ENCODE measurements at places on chromosomes 4 and X.

DNA sequence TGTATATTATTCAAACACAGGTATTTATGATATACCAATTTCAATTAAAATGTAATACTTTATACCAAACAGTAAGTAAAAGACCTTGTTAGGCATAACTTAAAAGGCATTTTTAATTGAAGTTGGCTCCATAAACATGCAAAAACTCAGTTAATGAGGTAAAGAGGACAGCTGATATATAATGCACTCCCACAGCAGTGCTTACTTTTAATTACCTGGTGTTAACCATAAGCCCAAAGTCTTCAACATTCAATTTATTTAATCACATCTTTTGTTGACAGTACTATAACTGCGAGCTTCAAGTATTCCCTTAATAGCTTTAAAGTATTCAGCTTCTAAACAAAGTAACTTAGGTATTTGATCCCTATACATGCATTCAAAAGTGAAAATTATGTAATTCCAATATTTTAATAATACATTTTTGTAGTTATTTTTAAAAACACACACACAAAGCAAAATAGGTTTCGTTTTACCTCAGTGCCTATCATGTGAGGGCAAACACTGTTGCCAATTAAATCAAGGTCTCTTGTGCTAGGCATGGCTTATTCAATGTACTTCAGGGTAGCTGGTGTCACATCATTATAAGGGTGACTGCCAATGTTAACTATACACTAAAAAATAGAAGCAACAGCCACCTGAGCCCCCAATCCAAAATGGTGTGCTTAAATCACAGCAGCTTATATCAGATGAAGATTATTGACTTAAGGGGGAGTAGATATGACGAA is 197.1 kb downstream of the LRBA start:
- DNase-seq: no peak
- no peaks in the 10 kb centered on the region for H3K27me3 ChIP-seq
- no peak overlapping the region for H3K27ac ChIP-seq
- no peak overlapping the region for H3K4me3 ChIP-seq
- peaks cover 2% of the 10 kb centered on the region for H3K36me3 ChIP-seq

- peaks cover 2% of the 10 kb centered on the region for H3K36me3 ChIP-seq
- H3K27ac ChIP-seq: no peak overlapping the region
- no peaks in the 10 kb centered on the region for H3K27me3 ChIP-seq
- H3K4me1 ChIP-seq: no peaks in the 10 kb centered on the region
- no peak for DNase-seq
- no peak overlapping the region for H3K4me3 ChIP-seq
Observed at GRCh38 chr4:113524505-113525186, 236.9 kb downstream of the CAMK2D start.

DNA sequence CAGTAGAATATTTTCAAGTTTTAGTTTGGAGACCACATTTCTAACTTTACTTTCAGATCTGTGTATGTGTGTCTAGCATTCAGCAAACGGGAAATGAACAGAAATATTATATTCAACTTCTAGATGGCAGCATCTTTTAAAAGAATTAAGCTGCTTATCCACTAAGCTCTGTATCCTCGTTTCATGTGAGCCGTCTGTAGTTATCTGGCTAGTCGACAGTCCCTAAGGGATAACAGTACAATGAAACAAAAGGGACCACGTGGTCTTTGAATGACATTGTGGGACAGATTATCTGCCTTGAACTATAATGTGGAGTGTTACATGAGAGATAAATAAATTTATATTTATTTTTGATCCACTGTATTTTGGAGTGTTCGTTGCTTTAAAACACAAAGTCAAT is 35.8 kb upstream of the PRSS12 start:
- no peak overlapping the region for H3K4me3 ChIP-seq
- DNase-seq: no peak
- no peaks in the 10 kb centered on the region for H3K4me1 ChIP-seq
- no peaks in the 10 kb centered on the region for H3K36me3 ChIP-seq
- no peaks in the 10 kb centered on the region for H3K27me3 ChIP-seq

DNA sequence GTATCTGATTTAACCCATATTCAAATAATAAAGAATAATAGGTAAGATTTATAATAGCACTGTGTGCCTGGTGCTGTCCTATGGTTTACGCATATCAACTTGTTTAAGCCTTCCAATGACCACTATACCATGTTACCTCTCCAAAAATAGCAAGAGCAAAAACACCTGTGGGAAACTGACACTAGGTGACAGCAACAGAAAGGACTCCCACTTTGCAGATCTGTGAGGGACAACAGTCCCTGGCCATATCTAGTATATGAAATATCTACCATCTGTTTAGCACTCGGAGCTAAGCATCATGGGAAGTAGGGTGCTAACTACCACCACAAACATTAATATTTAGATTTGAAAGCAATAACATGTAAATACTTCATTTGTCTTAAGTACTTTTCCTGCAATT is 55.7 kb upstream of the TXK start:
- no peak overlapping the region for H3K4me3 ChIP-seq
- H3K27ac ChIP-seq: no peak overlapping the region
- H3K4me1 ChIP-seq: no peaks in the 10 kb centered on the region
- H3K27me3 ChIP-seq: no peaks in the 10 kb centered on the region
- no peak for DNase-seq

DNA sequence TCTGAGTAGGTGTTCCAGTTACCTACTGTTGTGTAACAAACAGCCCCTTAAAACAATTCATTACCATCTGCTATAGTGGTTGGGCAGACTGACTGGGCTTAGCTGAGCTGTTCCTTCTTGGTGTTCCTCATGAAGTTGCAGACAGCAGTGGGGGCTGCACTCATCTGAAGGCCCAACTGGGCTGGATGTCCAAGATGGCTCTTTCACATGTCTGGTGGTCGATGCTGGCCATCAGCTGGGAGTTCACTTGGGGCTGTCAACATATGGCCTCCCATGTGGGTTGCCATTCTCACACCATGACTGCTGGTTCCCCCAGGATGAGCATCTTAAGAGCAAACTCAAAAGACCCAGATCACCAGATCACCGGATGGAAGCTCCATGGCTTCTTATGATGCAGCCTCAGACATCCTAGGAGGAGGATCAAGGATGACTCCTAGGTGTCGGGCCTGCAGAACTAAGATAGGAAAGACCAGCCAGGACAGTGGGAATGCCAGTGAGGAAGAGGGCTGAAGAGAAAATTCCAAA is 34.3 kb upstream of the PPP2R2C start:
- H3K36me3 ChIP-seq: no peaks in the 10 kb centered on the region
- H3K4me3 ChIP-seq: no peak overlapping the region
- no peak for DNase-seq
- H3K4me1 ChIP-seq: no peaks in the 10 kb centered on the region
- no peak overlapping the region for H3K27ac ChIP-seq

GRCh38 chr4:45701621-45702020 is 422.2 kb downstream of the GABRG1 start:
- DNase-seq: no peak
- H3K27ac ChIP-seq: no peak overlapping the region
- no peak overlapping the region for H3K4me3 ChIP-seq
- H3K36me3 ChIP-seq: no peaks in the 10 kb centered on the region
- no peaks in the 10 kb centered on the region for H3K4me1 ChIP-seq

DNA sequence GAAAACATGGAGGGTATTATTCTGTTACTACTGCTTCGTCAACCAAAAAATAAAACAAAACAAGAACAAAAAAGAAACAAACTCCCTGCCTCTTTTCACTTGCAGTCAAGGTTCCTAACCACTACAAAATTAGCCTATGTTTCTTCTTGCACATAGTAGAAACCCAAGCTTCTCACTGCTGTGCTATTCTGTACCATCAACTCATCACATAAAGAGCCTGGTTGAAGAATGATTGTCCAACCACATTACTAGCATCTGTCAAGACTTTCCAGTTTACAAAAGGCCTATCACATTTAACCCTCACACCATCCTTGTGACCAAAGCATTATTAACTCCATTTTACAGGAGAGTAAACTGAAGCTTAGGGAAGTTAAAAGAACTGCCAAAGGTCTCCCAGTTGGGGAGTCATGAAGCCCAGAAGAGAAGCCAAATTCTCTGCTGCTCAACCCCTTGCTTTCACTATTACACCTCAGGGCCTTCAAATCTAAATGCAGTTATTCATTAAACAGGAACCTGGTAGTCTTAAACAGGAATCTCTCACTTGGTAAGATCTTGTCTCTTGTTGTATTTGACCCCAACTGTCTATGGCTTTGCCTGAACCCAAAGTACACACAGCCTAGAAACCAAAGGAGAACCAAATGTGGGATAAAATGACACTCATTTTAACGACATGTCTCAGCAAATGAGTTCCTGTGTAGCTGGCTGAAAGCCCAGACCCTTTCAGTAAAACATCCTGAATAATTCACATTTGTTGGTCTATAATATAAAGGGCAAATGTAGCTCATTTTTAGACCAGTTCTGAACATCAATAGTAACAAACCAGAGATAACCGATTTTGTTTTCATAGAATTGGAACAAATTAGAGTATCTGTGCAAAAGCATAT is 8.6 kb downstream of the F9 start:
- H3K4me1 ChIP-seq: no peaks in the 10 kb centered on the region
- DNase-seq: no peak
- no peak overlapping the region for H3K4me3 ChIP-seq
- no peak overlapping the region for H3K27ac ChIP-seq
- H3K36me3 ChIP-seq: no peaks in the 10 kb centered on the region

GRCh38 chrX:82775426-82775825 is 732.7 kb upstream of the POU3F4 start:
- DNase-seq: no peak
- no peaks in the 10 kb centered on the region for H3K4me1 ChIP-seq
- H3K27ac ChIP-seq: no peak overlapping the region

GRCh38 chr4:87819281-87819919 is 13.4 kb upstream of the MEPE start:
- DNase-seq: no peak
- H3K36me3 ChIP-seq: no peaks in the 10 kb centered on the region
- no peak overlapping the region for H3K27ac ChIP-seq
- H3K4me3 ChIP-seq: no peak overlapping the region

DNA sequence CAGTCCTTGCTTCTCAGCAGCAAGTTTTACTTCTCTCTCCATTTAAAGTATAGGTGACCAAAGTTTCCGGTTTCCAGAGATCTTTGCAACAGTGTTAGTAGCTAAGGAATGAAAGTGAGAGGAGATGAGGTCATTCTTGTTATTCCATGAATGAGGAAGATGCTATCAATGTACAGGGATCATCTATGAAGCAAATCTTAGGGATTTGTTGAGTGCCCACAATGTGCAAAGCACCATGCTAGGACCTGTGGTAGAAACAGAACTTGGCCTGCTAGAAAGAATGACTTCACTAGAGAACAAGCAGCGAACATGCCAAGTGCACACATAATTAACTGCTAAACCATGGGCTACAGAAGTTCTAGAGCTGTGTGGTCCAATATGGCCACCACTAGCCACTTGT is 112.5 kb downstream of the MID1 start:
- H3K27ac ChIP-seq: no peak overlapping the region
- DNase-seq: no peak
- H3K36me3 ChIP-seq: no peaks in the 10 kb centered on the region
- no peaks in the 10 kb centered on the region for H3K4me1 ChIP-seq

- peaks cover 11% of the 10 kb centered on the region for H3K4me1 ChIP-seq
- peak overlapping the region; percentile 35 for H3K27ac ChIP-seq
- no peak overlapping the region for H3K4me3 ChIP-seq
- DNase-seq: no peak
- no peaks in the 10 kb centered on the region for H3K36me3 ChIP-seq
- H3K27me3 ChIP-seq: no peaks in the 10 kb centered on the region
Observed at GRCh38 chr4:6938237-6938636, 28.6 kb downstream of the TBC1D14 start.

- no peaks in the 10 kb centered on the region for H3K27me3 ChIP-seq
- DNase-seq: no peak
- no peak overlapping the region for H3K4me3 ChIP-seq
- peaks cover 4% of the 10 kb centered on the region for H3K4me1 ChIP-seq
- H3K36me3 ChIP-seq: no peaks in the 10 kb centered on the region
Observed at GRCh38 chrX:133698298-133698697, 283.0 kb upstream of the GPC4 start.

GRCh38 chrX:69221239-69222102 is 56.2 kb upstream of the PJA1 start:
- H3K4me1 ChIP-seq: no peaks in the 10 kb centered on the region
- no peaks in the 10 kb centered on the region for H3K27me3 ChIP-seq
- no peaks in the 10 kb centered on the region for H3K36me3 ChIP-seq
- DNase-seq: no peak

- no peak overlapping the region for H3K4me3 ChIP-seq
- no peaks in the 10 kb centered on the region for H3K27me3 ChIP-seq
- no peak overlapping the region for H3K27ac ChIP-seq
- no peaks in the 10 kb centered on the region for H3K36me3 ChIP-seq
Observed at GRCh38 chr4:156786713-156787112, 184.9 kb downstream of the PDGFC start.

DNA sequence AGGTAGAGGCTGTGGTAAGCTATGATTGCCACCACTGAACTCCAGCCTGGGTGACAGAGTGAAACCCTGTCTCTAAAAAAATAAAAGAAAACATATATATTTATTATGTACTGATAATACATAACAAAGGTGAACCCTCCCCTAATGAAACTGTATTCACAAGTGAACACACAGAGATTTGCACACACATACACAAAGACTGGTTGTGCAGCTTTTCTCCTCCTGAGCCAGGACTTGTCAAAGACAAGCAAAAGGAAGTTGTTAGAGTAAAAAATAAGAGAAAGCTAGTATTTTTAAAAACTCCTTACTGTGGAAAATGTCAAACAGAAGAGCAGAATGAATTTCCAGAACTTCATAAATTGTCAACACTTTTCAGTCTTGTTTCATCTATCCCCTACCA is 1.5 kb upstream of the GRSF1 start:
- no peak overlapping the region for H3K4me3 ChIP-seq
- peaks cover 7% of the 10 kb centered on the region for H3K4me1 ChIP-seq
- H3K27me3 ChIP-seq: no peaks in the 10 kb centered on the region
- no peak overlapping the region for H3K27ac ChIP-seq
- H3K36me3 ChIP-seq: no peaks in the 10 kb centered on the region

- no peaks in the 10 kb centered on the region for H3K27me3 ChIP-seq
- H3K27ac ChIP-seq: no peak overlapping the region
- H3K4me3 ChIP-seq: no peak overlapping the region
- H3K36me3 ChIP-seq: peaks cover 65% of the 10 kb centered on the region
- no peak for DNase-seq
Observed at GRCh38 chr4:898869-899555, 33.1 kb downstream of the GAK start.

DNA sequence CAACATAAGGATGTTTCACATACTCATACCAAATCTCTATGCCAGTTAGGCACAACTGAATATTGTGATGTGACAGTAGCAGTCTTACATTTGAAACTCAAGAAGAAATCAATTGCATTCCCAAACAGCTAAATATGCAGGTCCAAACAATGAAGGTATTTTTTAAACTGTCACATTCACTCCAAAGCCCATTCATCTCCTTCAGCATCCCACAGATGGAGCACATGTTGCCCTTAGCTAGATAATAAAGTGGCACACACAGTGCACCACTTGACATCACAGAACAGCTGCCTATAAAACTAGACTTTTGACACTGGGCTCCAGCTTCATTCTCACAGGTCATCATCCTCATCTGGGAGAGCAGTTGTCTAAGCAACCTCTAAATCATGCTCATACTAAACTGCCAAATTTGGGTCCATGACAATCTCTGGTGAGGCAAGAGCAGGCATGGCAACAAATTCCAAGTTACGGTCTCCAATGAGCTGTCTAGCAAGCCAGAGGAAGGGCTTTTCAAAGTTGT is 26.2 kb upstream of the ARHGEF6 start:
- DNase-seq: no peak
- H3K27me3 ChIP-seq: no peaks in the 10 kb centered on the region
- no peak overlapping the region for H3K4me3 ChIP-seq
- H3K4me1 ChIP-seq: no peaks in the 10 kb centered on the region
